ENCODE measurements at places on chromosomes 6 and 20. TPM values are rescaled to one million over a fixed set of nuclear protein-coding genes. Genes with fewer than 3 reads are reported as not detected.

GRCh38 chr6:28769626-28770402 lies 154.0 kb downstream of the TRIM27 start:
- DNase-seq, result no peak

Gene C6orf141
- 45.5 TPM for total RNA-seq

Gene CYP39A1
- 0.26 TPM for total RNA-seq

Gene TRIM40
- not detected for total RNA-seq

Gene TNXB
- total RNA-seq, result 0.90 TPM
